Small intestine (tissue), 16 donors: ENCODE measurements at places on chromosomes 7 and 10.

GRCh38 chr7:154473360-154473759 is 421.2 kb downstream of the DPP6 start:
- no peaks in the 10 kb centered on the region for H3K36me3 ChIP-seq
- DNase-seq, result no peak
- no peak overlapping the region for H3K27ac ChIP-seq
- no peaks in the 10 kb centered on the region for H3K27me3 ChIP-seq

GRCh38 chr10:110615057-110615747 is 28.9 kb upstream of the RBM20 start:
- H3K27ac ChIP-seq, result no peak overlapping the region
- H3K27me3 ChIP-seq, result no peaks in the 10 kb centered on the region
- no peak for DNase-seq
- no peak overlapping the region for H3K4me3 ChIP-seq
- no peaks in the 10 kb centered on the region for H3K36me3 ChIP-seq

DNA sequence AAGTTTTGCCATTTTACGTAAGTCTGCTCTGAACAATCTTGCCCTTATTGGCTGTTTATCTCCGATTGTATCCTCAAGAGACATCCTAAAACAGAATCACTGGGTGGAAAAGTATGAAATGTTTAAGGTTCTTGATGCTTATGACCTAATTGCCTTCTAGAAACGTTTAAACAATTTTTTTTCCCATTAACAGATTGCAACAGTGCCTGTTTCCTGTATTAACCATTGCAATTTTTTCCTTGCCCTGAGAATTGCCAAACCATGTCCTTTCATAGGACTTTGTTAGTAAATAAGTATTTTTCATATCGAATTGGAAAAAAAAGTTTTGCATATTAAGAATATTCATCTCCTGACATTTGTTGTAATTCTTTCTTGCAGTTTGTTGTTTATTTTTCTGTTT is 639.8 kb downstream of the INHBA start:
- H3K4me1 ChIP-seq, result no peaks in the 10 kb centered on the region
- no peak for DNase-seq
- no peaks in the 10 kb centered on the region for H3K36me3 ChIP-seq
- H3K4me3 ChIP-seq, result no peak overlapping the region
- H3K27ac ChIP-seq, result no peak overlapping the region

DNA sequence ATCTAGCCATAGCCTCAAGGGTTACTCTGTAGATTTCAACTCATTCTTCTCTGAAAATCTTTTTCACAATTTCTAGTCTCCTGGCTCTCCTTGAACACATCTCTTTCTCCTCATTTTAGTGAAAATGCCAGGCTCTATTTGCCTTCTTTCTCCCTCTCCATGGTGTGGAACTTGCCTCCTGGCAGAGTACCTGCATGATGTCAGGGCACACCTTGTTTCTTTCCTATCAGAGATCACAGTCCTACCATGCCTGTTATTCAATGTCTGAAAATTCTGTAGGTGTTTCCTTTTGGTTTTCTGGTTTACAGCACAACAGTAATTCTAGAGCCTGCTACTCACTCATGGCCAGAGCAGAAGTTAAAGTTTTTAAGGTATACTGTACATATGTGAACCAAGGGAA is 237.8 kb downstream of the ADK start:
- no peak overlapping the region for H3K27ac ChIP-seq
- H3K4me3 ChIP-seq, result no peak overlapping the region
- no peaks in the 10 kb centered on the region for H3K27me3 ChIP-seq

GRCh38 chr7:44977959-44978335 is 868 bp downstream of the MYO1G start:
- H3K36me3 ChIP-seq, result no peaks in the 10 kb centered on the region
- H3K4me1 ChIP-seq, result no peaks in the 10 kb centered on the region
- H3K27ac ChIP-seq, result no peak overlapping the region
- H3K27me3 ChIP-seq, result no peaks in the 10 kb centered on the region

DNA sequence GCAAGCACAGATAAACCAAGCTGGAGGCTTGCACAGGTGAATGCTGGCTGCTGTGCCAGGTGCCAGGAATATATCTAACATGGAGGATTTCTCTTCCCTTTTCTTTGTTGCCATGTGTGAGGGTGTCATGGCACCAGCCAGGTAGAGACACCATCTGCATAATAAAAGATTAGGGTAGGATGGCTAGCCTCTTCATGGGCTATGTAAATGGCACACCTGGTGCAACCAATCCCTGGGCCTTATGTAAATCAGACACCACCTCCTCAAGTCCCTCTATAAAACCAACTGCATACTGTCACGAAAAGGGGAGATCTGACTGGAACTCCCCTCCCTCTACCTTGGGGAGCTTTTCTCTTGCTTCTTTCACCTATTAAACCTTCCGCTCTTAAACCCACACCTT is 322.5 kb upstream of the POM121L12 start:
- no peak overlapping the region for H3K4me3 ChIP-seq
- H3K4me1 ChIP-seq, result no peaks in the 10 kb centered on the region
- H3K27me3 ChIP-seq, result no peaks in the 10 kb centered on the region
- no peak for DNase-seq
- no peak overlapping the region for H3K27ac ChIP-seq
- H3K36me3 ChIP-seq, result no peaks in the 10 kb centered on the region

- H3K36me3 ChIP-seq, result no peaks in the 10 kb centered on the region
- no peaks in the 10 kb centered on the region for H3K4me1 ChIP-seq
- H3K27me3 ChIP-seq, result no peaks in the 10 kb centered on the region
- no peak overlapping the region for H3K27ac ChIP-seq
- DNase-seq, result no peak
- H3K4me3 ChIP-seq, result no peak overlapping the region
Observed at GRCh38 chr10:50919010-50919409, 33.6 kb upstream of the A1CF start.

DNA sequence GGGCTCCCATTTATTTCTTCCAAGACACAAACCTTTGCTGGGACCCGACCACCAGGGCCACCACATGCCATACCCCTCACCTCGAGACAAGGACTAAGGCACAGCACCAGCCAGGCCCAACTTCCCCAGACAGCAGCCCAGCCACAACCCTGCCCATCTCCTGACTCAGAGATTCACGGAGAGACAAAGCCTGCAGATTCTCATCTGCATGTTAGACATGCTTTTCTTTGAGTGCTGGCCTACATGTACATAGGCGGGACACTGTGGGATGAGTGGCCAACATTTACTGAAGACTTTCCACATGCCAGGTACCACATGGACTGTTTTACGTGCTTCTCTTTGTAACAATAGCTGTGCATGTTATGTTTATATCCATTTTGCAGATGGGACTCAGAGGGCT is 221.3 kb upstream of the ZMIZ1 start:
- no peak for DNase-seq
- H3K27me3 ChIP-seq, result peaks cover 5% of the 10 kb centered on the region
- H3K4me1 ChIP-seq, result no peaks in the 10 kb centered on the region
- no peak overlapping the region for H3K4me3 ChIP-seq
- H3K36me3 ChIP-seq, result no peaks in the 10 kb centered on the region
- no peak overlapping the region for H3K27ac ChIP-seq

GRCh38 chr7:117158941-117159697 is 163.7 kb downstream of the WNT2 start:
- peaks cover 16% of the 10 kb centered on the region for H3K4me1 ChIP-seq
- H3K27ac ChIP-seq, result no peak overlapping the region
- peaks cover 2% of the 10 kb centered on the region for H3K36me3 ChIP-seq

- H3K4me1 ChIP-seq, result no peaks in the 10 kb centered on the region
- H3K4me3 ChIP-seq, result no peak overlapping the region
- H3K36me3 ChIP-seq, result no peaks in the 10 kb centered on the region
Observed at GRCh38 chr7:44275146-44275545, 50.2 kb downstream of the CAMK2B start.

DNA sequence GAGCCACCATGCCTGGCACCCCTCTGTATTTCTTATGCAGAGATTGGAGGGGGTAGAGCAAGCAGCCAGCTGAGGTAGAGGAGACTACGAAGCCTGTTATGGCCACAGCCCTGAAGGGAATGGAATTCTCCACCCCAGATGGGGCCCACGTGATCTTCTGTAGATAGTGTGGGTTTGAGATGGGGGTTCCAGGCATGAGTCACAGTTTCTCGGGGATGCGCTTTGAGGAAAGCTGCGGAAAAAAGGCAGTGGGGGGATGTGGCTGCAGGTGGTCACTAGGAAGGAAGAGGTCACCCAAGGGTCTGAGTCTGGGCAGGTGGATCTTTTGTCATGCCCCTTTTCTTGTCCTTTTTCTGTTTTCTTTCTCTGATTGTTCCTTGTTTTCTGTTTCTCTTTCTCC is 11.5 kb downstream of the FAM131B start:
- H3K27ac ChIP-seq, result no peak overlapping the region
- no peak overlapping the region for H3K4me3 ChIP-seq
- DNase-seq, result no peak
- H3K27me3 ChIP-seq, result no peaks in the 10 kb centered on the region

GRCh38 chr10:79385392-79385795 is 38.1 kb downstream of the PPIF start:
- H3K4me1 ChIP-seq, result no peaks in the 10 kb centered on the region
- peaks cover 55% of the 10 kb centered on the region for H3K36me3 ChIP-seq
- H3K27ac ChIP-seq, result no peak overlapping the region
- no peaks in the 10 kb centered on the region for H3K27me3 ChIP-seq

GRCh38 chr7:116802746-116803152 is 59.6 kb upstream of the CAPZA2 start:
- no peak overlapping the region for H3K4me3 ChIP-seq
- H3K27me3 ChIP-seq, result no peaks in the 10 kb centered on the region
- no peak overlapping the region for H3K27ac ChIP-seq
- peak; percentile 48 for DNase-seq
- peaks cover 53% of the 10 kb centered on the region for H3K4me1 ChIP-seq

GRCh38 chr10:5944389-5945189 is 32.8 kb downstream of the IL15RA start:
- peaks cover 8% of the 10 kb centered on the region for H3K4me1 ChIP-seq
- DNase-seq, result peak; percentile 65
- no peaks in the 10 kb centered on the region for H3K36me3 ChIP-seq
- no peak overlapping the region for H3K4me3 ChIP-seq
- H3K27me3 ChIP-seq, result no peaks in the 10 kb centered on the region

GRCh38 chr10:70690589-70690988 is 18.3 kb downstream of the ADAMTS14 start:
- no peak for DNase-seq
- H3K27ac ChIP-seq, result no peak overlapping the region
- H3K36me3 ChIP-seq, result no peaks in the 10 kb centered on the region
- no peaks in the 10 kb centered on the region for H3K4me1 ChIP-seq

DNA sequence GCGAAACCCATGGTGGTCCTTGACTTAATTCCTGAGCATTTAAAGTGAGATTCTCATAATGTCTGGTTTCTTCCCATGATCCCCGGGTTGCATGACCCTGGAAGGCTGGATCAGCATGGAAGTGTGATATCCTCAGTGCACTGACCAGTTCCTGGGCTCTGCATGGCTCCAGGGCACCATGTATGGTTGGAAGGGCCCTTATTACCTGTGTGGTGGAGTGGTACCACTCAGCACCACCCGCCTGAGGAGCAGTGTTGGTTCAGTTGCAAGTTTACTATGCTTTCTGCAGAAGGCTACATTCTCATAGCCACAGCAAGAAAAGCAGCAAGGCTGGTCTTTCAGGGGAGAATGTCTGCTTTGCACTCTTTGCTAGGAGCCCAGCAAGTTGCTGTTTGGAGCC is 325.7 kb upstream of the MKI67 start:
- no peaks in the 10 kb centered on the region for H3K27me3 ChIP-seq
- no peak overlapping the region for H3K27ac ChIP-seq
- H3K4me1 ChIP-seq, result no peaks in the 10 kb centered on the region
- no peak overlapping the region for H3K4me3 ChIP-seq
- H3K36me3 ChIP-seq, result no peaks in the 10 kb centered on the region

DNA sequence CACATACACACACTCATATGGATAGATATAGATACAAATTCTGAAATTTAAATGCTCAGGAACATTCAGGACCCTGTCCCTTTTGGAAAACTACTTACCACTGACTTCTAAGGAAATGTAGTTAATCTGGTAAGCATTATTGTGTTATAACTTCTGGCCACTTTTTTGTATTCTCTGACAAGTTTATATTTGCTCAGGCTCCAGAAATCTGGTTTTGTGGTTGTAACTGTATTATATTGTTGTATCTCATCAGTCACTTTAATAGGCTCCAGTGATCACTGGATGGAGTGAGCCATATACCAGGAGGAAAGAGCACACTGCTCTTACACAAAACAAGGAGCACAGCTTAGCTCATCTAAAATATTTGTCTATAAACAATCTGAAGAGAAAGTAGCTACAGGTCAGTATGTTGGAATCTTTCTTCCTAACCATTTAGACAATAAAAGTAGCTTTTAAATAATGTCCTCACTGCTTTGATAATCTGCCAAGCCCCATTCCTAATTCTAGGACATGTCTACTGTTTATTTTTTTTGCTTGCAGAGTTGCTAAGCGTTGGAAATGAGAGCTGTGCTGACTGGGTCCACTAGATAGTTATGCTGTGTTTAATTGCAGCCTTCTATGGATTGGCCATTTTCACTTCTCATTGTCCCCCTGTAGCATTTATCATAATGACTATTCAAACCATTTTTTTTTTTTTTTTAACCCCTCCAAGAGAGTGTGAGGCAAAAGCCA is 43.8 kb downstream of the SMNDC1 start:
- H3K27ac ChIP-seq, result no peak overlapping the region
- H3K4me3 ChIP-seq, result no peak overlapping the region
- no peaks in the 10 kb centered on the region for H3K27me3 ChIP-seq
- no peak for DNase-seq
- no peaks in the 10 kb centered on the region for H3K36me3 ChIP-seq
- no peaks in the 10 kb centered on the region for H3K4me1 ChIP-seq

DNA sequence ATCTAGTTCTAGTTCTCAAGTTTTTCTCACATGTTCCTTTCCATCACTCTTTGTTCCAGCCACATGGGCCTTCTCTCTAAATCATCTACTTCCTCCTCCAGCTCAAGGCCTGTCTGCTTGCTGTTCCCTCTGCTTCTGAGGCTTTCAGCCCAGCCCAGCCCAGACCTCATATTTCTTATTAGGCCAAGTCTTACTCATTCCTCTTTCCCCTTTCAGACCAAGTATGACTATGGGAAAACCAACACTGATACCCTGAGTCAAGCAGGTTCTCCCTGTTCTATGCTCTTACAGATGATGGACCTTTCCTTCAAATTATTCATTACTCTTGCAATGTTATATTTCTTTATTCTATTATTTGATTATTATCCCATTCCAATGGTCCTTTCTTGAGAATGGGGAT is 80.3 kb upstream of the SEM1 start:
- H3K4me1 ChIP-seq, result no peaks in the 10 kb centered on the region
- no peaks in the 10 kb centered on the region for H3K27me3 ChIP-seq
- H3K27ac ChIP-seq, result no peak overlapping the region
- H3K4me3 ChIP-seq, result no peak overlapping the region
- no peaks in the 10 kb centered on the region for H3K36me3 ChIP-seq

DNA sequence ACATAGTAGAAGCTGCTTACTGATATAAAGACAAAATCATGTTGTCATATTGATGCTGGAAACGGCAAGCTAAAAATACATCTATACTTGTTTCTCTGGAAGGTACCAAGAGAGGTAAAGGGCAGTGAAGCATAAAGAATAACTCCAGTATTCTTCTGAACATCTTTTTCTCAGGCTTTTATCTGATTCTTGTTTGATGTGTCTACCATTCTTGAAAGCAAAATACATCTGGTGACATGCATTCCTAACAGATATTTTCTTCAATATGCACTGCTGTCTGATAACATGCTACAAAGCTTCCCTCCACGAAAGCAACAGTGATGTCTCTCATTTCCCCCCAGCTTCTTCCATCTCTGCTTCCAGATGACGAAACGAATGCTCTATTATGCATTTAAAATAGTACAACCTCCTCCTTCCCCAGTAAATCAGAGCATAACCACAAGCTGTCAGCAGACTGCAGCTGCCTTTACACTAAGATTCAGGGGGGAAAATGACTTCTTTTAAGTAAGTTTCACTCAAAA is 100.8 kb downstream of the ARHGAP21 start:
- H3K4me1 ChIP-seq, result no peaks in the 10 kb centered on the region
- DNase-seq, result no peak
- H3K4me3 ChIP-seq, result no peak overlapping the region
